ENCODE measurements at places on chromosomes 6 and 20. TPM values are rescaled to one million over a fixed set of nuclear protein-coding genes. Genes with fewer than 3 reads are reported as not detected.

Gene FAM162B
- total RNA-seq: 14.1 TPM

Gene LCA5
- 6.7 TPM for total RNA-seq

Gene TMEM244
- total RNA-seq: 0.66 TPM

Gene SOX12
- 9.9 TPM for total RNA-seq

Gene CST4
- 0.22 TPM for total RNA-seq

Gene KIZ
- 20.9 TPM for total RNA-seq

Gene HLA-DRB1
- not detected for total RNA-seq

Gene E2F1
- total RNA-seq: 24.3 TPM

Gene POLH
- 22.9 TPM for total RNA-seq

Data from uterine smooth muscle cell (primary cell).